MG63 (cell line): ENCODE measurements at places on chromosomes 7 and 10.

- DNase-seq: peak; percentile 53
Measured at GRCh38 chr7:77348371-77348813, 67.8 kb downstream of the GSAP start.

DNA sequence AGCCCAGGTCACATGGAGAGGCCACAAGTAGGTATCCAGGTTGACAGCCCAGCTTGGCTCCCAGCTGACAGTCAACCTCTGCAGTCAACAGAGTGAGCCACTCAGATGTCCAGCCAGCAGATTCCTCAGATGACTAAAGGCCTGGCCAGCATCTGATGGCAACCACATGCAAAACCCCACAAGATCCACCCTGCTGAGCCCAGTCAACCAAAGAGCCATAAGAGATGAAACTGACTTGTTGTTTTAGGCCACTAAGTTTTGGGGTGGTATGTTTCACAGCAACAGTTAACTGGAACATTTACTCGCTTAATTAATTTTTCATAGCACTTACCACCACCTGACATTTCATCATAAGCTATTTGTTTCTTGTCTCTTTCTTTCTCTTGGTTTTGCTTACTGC lies 107.3 kb upstream of the KDM7A start:
- no peak for DNase-seq

DNA sequence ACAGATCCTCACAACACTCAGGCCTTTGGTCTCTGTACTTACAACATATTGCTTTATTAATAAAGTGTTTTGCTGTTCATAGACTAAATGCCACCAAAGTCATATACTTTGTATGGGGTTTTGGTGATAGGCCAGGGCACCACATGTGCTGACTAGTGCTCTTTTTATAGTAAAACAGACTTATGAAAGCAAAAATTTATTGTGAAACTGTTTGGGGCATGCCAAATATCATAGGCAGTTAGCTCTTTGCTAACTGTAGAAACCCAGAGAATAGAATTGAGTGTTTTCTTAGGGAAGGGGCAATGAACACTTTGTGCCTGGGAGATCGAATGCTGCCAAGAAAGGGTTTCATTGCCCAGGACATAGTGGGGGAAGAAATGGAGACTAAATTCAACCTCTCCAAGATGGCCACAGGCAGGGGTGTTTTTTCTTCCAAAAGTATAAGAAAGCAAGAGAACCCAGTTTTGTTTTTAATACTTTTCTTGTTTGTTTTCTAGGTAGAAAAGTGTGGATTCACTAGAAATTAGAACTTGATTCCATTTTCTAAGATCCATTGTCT lies 142.7 kb downstream of the TRIL start:
- DNase-seq: no peak

DNA sequence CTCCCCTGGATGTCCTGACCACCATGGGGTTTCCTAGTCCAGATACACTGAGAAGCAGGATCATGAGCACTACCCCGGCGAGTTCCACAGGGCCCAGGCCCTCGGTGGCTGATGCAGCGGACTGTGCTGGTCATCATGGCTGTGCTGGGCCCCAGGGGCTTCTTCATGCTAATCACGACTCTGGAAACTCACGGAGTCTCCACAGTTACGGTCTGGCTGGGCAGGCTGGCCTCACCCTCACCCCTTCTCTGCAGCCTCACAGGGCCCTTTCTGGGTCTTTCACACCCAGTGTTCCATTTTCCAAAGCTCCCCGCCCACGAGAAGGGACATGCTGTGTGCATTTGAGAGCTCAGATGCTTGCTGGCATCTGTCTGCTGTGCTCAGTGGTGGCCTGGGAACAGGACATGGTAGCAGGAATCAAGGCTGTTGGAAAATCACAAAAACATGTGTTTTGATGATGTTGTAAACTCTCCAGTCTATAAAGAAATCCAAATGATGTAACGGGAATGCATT lies 119.0 kb downstream of the PTPN20 start:
- no peak for DNase-seq

GRCh38 chr7:130441408-130441869 lies 623 bp upstream of the CEP41 start:
- DNase-seq: no peak

DNA sequence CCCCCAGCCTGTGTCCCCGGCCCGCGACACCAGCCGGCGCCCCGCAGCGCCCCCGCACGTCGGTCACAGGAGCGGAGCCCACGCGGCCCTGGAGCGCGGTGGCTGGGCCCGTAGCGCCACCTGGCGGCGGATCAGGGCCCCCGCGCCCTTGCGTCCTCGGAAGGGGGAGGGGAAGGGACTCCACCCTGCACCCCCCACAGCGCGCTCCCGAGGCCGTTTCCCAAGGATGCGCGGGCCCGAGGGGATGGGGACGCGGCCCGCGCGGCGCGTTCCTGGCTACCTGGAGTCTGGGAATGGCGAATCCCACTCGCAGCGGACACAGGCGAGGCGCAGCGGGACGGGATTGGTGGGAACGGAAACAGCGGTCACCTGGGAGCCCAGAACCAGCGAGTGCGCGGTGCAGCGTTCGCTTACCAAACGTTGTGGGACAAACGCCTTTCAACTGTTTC lies 23.8 kb upstream of the MKI67 start:
- peak; percentile 65 for DNase-seq

- no peak for DNase-seq
Measured at GRCh38 chr7:79984210-79984609, 150.4 kb upstream of the GNAI1 start.

- DNase-seq: no peak
Measured at GRCh38 chr10:22317076-22317370, 835 bp downstream of the COMMD3 start.

- peak; percentile 62 for DNase-seq
Measured at GRCh38 chr10:87038286-87038717, 18.2 kb downstream of the FAM25A start.

GRCh38 chr10:13955409-13956068 lies 368.8 kb downstream of the PRPF18 start:
- no peak for DNase-seq

GRCh38 chr7:35359423-35359822 lies 105.5 kb upstream of the TBX20 start:
- no peak for DNase-seq

- no peak for DNase-seq
Measured at GRCh38 chr10:3719024-3719843, 65.8 kb downstream of the KLF6 start.

GRCh38 chr7:136728945-136729344 lies 139.5 kb upstream of the CHRM2 start:
- DNase-seq: no peak

- DNase-seq: peak; percentile 65
Measured at GRCh38 chr7:155291045-155291530, 6.6 kb upstream of the INSIG1 start.

DNA sequence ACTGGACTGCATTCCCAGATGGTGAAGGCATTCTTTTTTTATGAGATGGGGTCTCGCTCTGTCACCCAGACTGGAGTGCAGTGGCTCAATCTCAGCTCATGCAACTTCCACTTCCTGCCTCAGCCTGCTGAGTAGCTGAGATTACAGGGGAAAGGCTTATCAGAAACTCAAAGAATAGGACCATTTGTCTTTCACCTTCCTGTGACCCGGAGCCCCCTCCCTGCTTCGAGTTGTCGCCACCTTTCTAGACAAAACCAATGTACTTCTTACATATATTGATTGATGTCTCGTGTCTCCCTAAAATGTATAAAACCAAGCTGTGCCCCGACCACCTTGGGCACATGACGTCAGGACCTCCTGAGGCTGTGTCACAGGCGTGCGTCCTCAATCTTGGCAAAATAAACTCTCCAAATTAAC lies 1.8 kb upstream of the METTL27 start:
- no peak for DNase-seq

DNA sequence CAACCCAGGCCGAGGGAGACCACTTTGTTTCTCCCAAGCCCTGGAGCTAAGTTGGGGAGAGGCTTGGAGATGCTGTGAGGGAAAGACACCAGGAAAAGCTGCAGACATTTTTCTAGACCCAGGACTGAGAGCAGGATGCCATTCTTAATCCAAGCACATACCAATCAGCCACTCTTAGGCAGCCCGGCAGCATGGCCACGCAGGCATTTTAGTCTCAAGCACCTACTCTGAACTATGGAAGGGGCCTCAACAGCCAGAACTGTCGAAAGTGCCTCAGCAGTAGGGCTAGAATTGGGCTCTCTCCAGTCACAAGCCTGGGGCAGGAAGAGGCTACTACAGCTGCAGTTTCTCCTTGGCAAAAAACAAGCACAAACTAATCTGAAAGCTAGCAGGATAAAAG lies 57.8 kb downstream of the GCC1 start:
- no peak for DNase-seq

- no peak for DNase-seq
Measured at GRCh38 chr10:57968328-57969016, 299.2 kb downstream of the IPMK start.

- no peak for DNase-seq
Measured at GRCh38 chr7:12907774-12908173, 220.3 kb downstream of the ARL4A start.

- DNase-seq: no peak
Measured at GRCh38 chr10:124470544-124471434, 9.2 kb downstream of the LHPP start.

DNA sequence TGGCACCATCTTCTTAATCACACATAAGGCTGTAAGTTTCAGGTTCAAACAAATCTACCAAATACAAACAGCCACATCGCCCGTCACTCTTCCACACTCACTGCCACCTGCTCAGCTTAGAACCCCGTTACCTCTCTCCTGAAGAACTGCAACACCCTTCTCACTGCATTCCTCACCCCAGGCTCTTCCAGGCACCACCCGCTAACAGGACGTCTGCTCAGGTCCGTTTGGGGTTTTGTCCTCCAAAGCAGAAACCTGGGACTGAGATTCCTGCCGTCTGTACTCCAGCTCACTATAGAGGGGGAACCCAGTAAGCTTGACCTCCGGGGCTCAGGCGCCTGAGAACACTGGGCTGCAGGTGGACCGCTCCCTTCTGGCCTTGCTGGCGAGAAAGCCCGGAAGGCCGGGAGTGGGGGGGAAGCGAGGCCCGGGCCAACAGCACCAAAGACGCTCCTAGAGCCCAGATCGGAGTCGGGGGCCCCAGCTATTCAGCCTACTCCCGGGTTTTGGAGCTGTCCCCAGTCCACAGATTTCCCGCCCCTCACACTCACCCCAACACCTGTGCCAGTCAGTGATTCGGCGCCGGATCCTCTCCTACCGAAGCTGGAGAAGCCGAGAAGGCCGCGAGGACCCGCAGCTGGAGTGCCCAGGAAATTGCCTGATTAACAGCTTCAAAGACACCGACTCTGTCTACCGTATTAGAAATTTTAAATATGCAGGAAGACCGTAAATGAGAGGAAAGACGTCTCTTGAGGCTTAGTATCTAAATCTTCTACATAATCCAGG lies at the start of gene AP3M1:
TSS of gene AP3M1 (minus strand) at position 625 of the 786 bp plus-strand sequence. CDS start 12,449 bp downstream, outside the sequence.
- peak; percentile 75 for DNase-seq

- no peak for DNase-seq
Measured at GRCh38 chr7:77479536-77480088, 57.5 kb upstream of the PTPN12 start.

DNA sequence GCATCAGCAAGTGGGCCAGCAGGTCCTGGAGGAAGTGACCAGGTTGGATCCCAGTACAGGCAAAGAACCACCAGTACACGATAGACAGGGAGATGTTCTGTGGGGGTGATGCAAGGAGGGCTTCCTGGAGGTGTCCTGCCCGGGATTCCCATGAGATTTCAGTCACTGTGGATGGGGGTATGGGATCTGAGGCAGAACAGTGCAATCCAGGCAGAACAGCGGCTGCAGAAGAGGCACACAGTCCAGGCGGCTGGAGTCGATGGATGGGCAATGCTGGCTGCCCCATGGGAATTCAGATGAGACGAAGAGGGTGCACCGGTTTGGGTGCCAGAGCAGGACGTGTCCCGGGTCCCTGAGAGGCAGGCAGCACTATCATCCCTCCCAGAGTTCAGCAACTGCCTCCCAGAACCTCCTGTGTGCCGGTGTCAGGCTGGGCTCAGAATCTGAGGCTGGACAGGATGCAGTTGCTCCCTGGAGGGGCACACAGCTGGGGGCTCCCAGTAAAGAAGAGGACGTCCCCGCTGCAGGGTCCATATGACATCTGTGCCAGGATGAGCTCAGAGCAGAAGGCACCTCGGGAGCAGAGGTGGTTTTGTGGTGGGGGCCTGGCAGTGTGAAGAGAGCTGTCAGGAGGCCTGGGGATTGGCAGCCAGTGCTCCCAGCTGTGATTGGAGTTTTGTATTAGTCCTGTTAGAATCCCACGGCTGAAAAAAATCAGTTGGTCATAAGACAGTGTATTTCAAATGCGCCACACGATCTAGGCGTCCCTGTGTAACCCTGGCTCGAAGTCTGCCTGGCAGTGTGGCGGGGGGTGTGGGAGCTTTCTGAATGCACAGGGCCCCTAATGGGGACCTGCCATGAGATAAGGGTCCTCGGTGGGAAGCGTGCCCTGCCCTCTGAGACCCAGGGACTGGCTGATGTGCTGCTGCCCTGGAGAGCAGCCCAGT lies 3.2 kb downstream of the KNDC1 start:
- DNase-seq: no peak

GRCh38 chr10:32911285-32912016 lies 46.6 kb downstream of the ITGB1 start:
- no peak for DNase-seq

- no peak for DNase-seq
Measured at GRCh38 chr10:43226851-43227845, 39.7 kb downstream of the RASGEF1A start.

DNA sequence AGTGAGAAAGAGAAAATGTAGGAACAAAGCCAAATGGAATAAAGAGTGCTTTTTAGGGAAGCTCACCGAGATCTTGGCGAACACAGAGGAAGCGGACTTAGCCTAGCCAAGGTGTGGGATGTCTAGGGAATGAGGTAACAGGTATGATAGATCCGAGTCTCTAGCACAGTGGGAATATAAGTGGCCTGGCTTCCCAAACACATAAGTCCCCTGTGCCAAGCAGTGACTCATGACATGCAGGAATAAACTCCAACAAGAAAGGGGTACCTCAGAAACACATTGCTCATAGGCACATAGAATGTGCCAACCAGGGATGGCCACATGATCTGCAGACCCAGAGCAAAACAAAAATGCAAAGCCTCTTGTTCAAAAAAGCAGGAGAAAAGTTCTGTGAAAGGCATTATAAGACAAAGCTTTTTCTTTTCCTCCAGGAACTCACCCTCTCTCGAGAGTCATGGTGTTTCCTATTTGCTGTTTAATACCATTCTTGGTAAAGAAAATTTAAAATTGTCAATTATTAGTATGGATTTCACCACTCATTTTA lies 542.5 kb downstream of the GATA3 start:
- DNase-seq: peak; percentile 78

DNA sequence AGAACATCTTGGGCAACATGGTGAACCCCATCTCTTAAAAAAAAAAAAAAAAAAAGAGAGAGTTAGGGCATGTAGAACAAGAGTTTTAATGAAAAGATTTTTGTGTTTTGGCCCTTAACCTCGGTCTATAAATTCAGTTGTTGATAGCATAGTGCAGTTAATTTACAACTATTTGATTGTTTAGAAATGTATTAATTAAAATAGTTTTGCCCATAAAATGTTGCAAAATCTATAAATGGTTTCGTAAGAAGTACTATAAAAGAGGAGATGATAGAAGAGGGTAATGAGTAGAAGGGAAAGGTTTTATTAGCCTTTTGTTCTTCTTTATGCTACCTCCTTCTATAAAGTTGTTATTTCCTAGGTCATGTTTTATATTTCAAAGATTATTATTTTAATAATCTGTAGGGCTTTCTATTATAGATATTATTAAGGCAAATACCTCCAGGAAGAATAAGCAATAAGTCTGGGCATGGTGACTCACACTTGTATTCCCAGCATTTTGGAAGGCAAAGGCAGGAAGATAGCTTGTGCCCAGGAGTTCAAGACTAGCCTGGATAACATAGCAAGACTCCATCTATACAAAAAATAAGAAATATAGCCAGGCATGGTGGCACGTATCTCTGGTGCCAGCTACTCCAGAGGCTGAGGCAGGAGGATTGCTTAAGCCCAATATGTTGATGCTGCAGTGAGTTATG lies 73.3 kb downstream of the MCU start:
- no peak for DNase-seq
